ENCODE measurements at places on chromosomes 12 and 14. TPM values are rescaled to one million over a fixed set of nuclear protein-coding genes. Genes with fewer than 3 reads are reported as not detected.

- H3K27me3 ChIP-seq = no peaks in the 10 kb centered on the region
- H3K4me1 ChIP-seq = peaks cover 16% of the 10 kb centered on the region
- no peak for DNase-seq
- H3K36me3 ChIP-seq = no peaks in the 10 kb centered on the region
- peak overlapping the region; percentile 86 for H3K27ac ChIP-seq
- H3K4me3 ChIP-seq = no peak overlapping the region
These were observed 1.5 kb upstream of the IGF1 start for GRCh38 chr12:102481705-102482425.

SLCO1B1 gene
- 0.04 TPM for total RNA-seq

DNA sequence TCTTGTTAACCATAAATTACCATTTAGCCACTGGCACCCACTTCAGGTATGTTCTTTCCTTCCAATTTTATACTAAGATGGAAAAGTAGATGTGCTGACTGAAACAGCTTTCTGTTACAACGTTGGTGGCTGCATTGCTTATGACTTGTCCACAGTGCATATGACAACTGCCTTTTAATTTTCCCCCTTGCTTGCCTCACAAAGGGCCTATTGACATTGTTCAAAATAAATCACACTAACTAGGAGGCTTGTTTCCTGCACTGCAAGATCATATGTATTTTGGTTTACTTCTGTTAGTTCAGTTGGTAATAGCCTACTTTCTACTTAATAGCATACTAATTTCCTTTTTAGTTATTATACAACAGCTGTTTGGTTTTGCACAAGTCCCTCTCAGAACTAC lies 55.4 kb downstream of the SCAF11 start:
- H3K27me3 ChIP-seq = no peaks in the 10 kb centered on the region
- no peak overlapping the region for H3K4me3 ChIP-seq
- H3K4me1 ChIP-seq = no peaks in the 10 kb centered on the region
- DNase-seq = no peak
- no peak overlapping the region for H3K27ac ChIP-seq

C1S gene
- 91.1 TPM for total RNA-seq

DNA sequence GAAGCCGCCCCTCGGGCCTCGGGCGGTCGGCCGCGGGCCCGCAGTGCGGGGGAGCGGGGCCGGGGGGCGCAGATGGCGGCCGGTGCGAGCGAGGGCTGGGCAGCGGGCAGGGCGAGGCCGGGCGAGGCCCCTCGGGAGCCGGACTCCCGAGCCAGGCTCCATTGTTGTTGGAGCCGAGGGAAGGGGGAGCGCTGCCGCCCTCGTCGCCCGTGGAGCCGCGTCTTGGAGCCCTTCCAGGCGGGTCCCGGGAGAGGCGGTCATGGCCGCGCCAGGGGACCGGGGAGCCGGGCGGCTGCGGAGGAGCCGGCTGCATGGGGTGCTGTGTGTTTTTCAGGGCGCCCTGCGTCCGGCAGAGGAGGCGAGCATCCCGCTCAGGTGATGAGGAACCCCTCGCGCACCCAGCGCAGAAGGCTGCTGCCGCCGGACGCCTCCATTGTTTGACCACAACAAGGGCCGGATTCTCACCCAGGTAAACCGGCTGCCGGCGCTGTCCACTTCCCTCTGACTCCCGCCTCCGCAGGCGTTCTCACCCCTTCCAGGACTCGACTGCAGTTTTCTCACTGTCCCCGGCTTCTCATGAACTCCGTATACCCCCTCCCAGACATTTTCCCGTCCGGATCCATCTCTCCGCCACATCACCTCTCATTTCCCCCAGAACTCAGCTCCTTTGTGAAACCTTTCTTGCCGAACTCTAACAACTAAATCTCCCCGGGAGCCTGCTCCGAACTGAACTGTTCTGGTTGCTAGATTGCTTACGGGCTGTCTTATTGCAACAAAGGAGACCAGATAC lies 732 bp downstream of the ZNF664 start:
- H3K36me3 ChIP-seq = peaks cover 13% of the 10 kb centered on the region
- peak overlapping the region; percentile 58 for H3K4me3 ChIP-seq
- no peak overlapping the region for H3K27ac ChIP-seq
- H3K27me3 ChIP-seq = no peaks in the 10 kb centered on the region
- peak; percentile 51 for DNase-seq

DNA sequence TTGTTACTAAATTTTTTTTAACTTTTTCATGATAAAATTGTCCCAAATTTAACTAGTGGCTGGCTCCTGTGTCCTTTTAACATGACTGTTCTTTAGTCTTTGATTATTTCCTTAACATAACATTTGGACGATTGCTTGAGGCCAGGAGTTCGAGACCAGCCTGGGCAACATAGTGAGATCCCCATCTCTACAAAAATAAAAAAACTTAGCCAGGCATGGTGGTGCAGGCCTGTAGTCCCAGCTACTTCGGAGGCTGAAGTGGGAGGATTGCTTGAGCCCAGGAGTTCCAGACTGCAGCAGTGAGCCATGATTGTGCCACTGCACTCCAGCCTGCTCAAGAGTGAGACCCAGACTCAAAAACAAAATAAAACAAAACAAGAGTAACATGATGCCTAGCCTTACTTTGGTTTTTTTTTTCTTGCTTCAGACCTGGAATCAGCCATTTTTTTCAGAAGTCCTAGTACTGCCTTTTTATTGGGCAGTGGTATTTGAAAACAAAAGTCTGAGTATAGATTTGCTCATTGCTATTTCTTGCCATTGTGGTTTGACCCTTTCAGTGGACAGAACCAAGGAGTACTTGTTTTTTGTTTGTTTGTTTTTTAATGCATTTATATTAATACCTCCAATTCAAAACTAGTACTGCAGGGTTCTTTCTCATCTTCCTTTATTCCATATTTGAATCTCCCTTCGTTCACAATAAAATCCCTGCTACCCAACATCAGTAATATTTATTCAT lies 4.8 kb downstream of the TOGARAM1 start:
- no peak overlapping the region for H3K4me3 ChIP-seq
- H3K27me3 ChIP-seq = no peaks in the 10 kb centered on the region
- H3K36me3 ChIP-seq = no peaks in the 10 kb centered on the region
- H3K4me1 ChIP-seq = peaks cover 6% of the 10 kb centered on the region
- no peak overlapping the region for H3K27ac ChIP-seq

PTPRR gene
- total RNA-seq = 2.0 TPM

SERPINA5 gene
- 0.18 TPM for total RNA-seq

DNA sequence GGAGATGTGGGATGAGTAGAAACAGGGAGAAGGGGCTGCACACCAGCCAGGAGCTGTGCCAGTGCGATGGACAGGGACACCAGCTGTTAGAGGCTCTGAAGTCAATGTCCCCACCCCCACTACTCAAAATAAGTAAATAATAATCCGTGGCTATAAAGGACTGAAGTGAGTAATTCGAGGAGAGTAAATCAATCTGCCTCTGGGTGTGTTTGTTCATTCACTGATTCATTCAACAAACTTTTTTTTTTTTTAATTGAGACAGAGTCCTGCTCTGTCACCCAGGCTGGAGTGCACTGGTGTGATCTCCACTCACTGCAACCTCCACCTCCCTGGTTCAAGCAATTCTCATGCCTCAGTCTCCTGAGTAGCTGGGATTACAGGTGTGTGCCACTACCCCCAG lies 363.6 kb downstream of the TMEM132D start:
- peaks cover 3% of the 10 kb centered on the region for H3K4me1 ChIP-seq
- H3K27ac ChIP-seq = no peak overlapping the region
- no peak overlapping the region for H3K4me3 ChIP-seq
- H3K27me3 ChIP-seq = no peaks in the 10 kb centered on the region
- H3K36me3 ChIP-seq = no peaks in the 10 kb centered on the region

Measured in muscle of leg (tissue), 16 donors.